ENCODE measurements at places on chromosomes 16 and 17.

GRCh38 chr16:80656711-80657150 lies 115.9 kb downstream of the DYNLRB2 start:
- DNase-seq = no peak

DNA sequence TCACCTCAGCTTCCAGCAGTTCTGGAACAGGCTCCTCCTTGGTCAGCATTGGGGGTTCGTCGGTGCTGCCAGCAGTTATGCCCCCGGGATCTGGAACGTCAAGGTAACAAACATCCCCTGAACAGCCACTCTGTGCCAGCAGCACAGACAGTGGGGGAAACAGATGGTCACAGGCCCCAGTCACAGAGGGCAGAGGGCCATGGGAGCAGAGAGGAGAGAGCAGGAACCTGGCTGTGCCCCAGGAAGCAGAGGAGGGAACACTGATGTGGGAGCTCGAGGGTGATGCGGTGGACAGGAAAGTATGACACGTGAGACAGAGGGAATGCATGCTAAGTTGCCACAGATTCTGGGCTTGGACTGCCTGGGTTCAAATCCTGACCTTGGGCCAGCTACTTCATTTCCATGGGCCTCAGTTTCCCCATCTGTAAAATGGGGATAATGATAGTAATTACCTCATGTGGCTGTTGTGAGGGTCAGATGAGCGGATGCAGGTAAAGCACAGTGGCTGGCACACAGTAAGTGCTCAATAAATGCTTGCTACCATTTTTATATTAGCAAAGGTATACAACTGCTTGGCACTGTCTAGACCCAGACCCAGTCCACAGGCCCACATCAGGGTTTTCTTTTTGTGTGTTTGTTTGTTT lies 4.9 kb downstream of the BCL7C start:
- DNase-seq = no peak

- no peak for DNase-seq
Observed at GRCh38 chr17:35870906-35871819, 2.5 kb upstream of the HEATR9 start.

GRCh38 chr17:2977157-2977556 lies 86.2 kb downstream of the OR1D5 start:
- DNase-seq = no peak

GRCh38 chr17:40522250-40522960 lies 21.0 kb upstream of the TNS4 start:
- no peak for DNase-seq

- DNase-seq = no peak
Observed at GRCh38 chr16:79500286-79500685, 100.3 kb downstream of the MAF start.

DNA sequence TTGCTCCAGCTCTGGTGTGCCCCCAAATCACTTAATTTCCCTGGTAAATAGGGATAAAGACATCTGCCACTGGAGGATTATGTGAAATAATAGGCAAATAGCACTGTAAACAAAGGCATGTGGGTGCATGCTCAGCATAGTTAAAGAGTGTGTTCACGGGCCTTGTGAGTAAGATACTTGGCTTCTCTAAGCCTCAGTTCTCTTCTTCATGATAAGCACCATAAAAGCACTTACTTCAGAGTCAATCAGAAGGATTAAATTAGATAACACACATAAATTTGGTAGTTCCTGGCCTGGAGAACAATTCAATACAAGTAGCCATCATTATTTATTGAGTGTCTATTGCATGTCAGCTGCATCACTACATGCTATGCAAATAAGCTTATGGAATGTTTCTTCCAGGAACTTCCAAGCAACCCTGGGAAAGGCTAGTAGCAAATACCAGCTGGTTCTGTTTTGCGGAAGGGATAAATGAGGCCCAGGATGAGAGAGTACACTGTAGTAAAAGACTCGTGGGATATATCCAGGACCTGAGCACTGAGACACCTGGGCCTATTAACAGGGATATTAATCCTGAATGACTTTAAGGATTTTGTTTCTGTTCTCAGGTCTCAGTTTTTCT lies 14.5 kb downstream of the CCL11 start:
- DNase-seq = no peak

GRCh38 chr17:17844500-17844899 lies 7.7 kb upstream of the SREBF1 start:
- DNase-seq = no peak

DNA sequence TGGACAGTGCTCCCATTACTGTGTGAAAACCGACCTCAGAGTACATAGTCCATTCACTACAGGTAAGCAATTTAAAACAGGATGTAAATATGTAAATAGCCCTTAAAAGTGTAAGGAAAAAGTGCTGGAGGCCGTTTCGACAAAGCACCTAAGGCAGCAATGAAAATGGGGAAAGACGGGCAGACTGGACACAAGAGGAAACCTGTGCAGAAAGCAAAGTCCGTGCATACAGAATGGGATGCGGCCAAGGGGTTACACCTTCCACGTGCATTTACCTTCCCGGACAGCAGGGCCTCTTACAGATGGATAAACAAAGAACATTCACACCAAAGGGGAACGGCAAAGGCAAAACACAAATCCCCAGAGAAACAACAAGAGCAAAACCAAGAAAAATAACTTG lies 32.0 kb downstream of the LMF1 start:
- no peak for DNase-seq

DNA sequence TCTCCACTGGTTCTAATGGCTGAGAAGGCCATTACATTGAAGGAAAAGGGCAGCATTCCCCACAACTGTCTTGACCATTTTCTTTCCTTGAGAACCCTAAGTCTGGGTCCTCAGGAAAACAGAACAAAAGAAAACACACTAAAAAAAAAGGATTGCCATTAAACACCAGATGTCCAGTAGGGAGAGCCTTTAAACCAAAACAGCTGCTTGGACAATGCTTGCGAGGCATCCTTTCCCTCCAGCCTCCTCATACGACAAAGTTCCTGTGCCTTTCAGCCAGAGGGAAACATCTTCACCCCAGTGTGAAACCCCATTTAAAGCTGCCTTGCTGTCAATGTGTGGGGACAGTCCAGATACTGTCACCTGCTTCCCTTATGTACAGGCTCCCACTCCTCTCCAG lies 74.3 kb downstream of the MMD start:
- DNase-seq = no peak

Data from germinal center (tissue), 1 donor.